ENCODE measurements at places on chromosomes 7 and 10.

- no peak for DNase-seq
Measured at GRCh38 chr7:133830081-133830480, 297.1 kb upstream of the LRGUK start.

DNA sequence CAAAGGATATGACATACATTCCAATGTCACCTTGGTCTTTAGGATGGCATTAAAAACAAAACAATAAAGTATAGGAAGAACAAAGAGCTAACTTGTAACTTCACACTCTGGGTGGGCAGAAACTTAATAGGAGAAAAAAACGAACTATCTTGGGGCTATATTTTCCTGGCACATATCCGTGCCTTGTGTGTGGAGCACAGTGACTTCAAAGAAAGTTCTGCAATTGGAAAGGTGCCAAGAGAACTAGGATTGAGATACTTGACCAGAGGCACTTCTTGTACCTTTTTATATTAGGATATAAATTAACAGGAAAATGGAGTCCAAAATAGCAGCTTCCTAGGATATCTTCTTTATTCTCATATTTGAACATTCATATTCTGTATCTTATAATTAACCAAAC is 148.4 kb downstream of the SEMA3D start:
- no peak for DNase-seq

DNA sequence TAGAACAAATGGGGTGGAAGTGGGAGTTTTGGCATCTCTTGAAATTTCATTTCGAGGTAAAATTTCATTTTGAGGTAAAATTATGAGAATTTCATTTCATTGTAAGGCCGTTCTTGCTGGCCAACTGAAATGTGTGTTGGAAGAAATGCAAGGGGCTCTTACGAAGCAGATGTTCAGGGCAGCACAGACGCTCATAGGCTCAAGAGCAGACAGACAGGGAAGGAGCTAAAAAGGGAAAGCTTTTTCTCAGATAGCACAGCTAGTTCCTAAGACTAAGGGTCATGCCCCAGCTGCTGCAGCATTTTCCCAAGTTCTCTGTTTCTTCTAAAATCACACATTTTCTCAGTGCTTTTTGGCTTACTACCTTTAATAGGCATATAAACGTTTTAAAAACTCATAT is 65.1 kb upstream of the SFMBT2 start:
- DNase-seq, result no peak

- DNase-seq, result no peak
Measured at GRCh38 chr10:12589791-12590190, 240.4 kb downstream of the CAMK1D start.

DNA sequence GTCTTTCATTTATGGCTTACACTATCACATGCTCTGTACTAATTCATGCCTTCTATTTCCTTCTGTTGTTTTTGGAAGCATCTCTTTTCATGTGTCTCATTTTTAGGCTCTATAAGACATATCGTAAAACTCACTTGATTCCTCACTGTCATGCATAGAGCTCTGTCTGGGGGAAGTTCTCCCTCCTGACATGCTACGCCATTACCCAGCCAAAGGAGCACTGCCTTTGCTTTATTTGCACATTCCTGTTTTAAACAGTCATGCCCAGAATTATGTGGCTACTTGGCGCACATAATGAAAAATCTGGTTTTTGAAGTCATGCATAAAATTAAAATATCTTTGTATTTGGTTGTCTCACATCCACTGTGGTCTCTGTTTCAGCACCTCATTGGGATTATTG is 17.6 kb upstream of the AKR1C3 start:
- DNase-seq, result no peak

DNA sequence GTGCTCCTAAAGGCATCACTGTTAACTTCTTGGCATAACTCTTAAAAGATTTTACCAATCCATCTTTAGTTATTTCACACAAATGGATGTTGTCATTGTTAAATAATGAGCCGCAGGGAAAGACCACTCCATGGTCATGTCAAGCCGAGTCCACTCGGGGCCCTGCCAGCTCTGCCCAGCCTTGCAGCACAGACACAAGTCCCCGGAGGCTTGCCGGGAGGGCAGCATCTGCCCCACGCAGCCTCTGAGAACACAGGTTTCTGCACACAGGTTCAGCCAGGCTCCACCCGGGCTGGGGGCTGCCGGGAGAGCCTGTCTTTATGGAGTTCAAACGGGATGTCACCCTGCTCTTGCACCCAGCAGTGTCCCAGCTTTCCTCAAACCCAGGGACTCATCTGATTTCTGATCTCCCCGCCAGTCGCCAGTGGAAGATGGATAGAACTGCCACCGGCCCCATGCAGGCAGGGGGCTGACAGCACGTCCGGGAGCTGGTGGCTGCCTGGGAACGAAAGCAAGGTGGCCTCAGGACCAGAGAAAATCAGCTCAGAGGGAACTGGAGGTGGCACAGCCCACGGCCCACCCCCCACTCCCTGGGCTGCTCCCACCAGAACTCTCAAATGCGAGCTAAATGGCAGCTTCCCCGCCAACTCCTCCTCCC is 156.2 kb downstream of the TCERG1L start:
- DNase-seq, result no peak

DNA sequence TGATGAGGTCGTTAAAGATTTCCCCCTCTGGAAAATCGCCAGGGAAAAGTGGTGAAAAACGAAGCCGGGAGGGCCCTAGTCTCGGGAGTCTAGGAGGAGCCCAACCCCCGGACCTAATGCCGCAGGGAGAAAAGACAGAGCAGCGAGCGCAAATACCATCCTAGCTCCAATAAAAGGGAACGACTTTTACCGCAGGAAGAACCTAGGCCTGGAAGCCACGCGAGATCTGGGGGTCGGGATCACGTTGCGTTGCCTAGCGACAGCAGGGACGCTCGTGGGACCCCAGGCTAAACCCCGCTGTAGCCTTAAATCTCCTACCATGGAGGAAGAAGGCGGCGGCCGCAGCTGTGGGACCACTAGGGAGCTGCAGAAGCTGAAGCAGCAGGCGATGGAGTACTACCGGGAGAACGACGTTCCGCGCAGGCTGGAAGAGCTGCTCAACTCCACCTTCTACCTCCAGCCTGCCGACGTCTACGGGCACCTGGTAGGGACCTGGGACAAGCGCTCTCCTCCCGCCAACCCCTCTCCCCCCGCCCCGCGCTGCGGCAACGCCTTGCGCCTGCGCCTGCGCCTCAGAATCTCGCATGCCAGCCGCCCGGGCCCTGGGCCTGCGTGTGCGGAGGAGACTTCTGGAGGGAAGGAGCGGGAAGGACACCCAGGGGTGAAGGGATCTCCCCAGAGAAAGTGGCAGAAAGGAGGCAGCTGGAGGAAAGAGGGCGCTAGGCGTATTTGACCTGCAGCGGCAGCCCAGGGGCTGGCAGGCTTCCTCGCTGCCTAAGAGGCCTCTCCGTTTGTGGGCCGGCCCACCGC is at the start of gene ENO4:
Gene ENO4 (plus strand): TSS at position 252 of the 810 bp plus-strand sequence. CDS start 68 bp downstream, at position 320.
- DNase-seq, result peak; percentile 91

GRCh38 chr7:33217595-33217994 is 88.2 kb downstream of the BBS9 start:
- no peak for DNase-seq
